Renal pelvis (tissue), 12 donors: ENCODE measurements at places on chromosomes 1 and 21. TPM values are rescaled to one million over a fixed set of nuclear protein-coding genes. Genes with fewer than 3 reads are reported as not detected.

CYP4B1 gene
- 3.9 TPM for polyA plus RNA-seq

GPR37L1 gene
- polyA plus RNA-seq: 0.13 TPM

TMIGD3 gene
- 0.77 TPM for polyA plus RNA-seq

POU3F1 gene
- 1.0 TPM for polyA plus RNA-seq

DNA sequence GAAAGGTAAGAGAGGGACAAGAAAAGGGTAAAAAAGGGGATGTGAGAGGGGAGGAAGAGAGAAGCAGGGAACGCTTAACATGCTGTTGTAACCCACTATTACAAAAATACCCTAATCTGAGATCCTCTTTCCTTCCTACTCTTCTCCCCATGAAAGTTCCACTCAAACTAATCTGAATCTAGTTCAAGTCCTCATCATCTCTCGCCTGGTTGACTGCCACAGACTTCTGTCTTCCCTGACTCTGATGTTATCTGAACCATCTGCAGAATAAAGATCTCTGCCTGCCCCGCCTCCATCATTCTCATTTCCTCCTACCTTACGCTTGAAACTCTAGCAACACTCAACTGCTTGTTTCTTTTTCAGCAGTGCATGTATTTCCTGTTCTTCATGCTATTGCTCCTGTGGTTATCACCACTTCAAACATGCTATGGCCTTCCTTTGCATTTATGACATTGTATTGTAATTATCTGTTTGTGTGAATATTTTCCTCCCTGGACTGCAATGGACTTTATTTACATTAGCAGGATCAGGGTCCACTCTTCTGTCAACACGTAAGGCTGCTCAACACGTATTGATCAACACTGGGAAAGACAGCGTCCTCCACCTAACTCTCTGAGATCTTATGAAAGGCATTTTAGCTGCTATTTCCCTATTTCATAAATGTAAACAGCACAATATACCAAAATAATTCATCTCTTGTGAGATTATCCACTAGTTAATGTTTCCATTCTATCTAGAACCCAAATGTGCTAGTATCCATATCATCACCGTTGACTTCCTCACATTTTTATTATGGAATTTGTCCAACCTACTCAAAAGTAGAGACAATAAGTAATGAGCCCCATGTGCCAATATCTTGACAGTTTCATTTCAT lies 215.5 kb upstream of the USP25 start:
- no peak for DNase-seq

NBPF4 gene
- not detected for polyA plus RNA-seq

DNA sequence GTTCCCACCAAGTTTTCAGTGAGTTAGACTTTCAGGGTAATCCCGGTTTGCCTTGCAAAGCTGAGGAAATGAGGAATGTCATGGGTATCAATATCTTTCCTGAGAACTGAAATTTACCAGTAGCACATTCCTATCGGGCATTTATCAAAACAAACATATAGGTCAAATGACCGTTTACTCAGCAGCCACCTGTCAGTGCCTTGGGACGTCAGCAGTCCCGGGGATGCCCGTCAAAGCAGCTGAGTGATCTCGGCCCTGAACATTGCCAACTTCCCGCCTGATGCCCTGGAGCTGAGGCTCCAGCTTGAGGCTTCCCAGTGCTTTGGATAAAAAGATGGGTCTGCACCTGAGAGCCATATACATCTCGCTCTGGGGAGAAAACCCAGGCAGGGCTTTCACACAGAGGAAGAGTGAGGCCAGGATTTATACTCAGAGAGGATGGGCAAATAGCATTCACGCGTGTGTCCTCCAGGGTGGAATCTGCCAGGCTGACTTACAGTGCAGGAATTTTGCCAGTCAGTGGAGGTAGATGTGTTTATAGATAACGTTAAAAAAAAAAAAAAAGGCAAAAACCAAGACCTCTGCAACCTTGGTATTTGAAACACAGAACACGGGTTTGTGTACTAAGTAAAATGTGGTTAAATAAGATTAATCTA lies 435.7 kb upstream of the VAMP3 start:
- no peak for DNase-seq

DNA sequence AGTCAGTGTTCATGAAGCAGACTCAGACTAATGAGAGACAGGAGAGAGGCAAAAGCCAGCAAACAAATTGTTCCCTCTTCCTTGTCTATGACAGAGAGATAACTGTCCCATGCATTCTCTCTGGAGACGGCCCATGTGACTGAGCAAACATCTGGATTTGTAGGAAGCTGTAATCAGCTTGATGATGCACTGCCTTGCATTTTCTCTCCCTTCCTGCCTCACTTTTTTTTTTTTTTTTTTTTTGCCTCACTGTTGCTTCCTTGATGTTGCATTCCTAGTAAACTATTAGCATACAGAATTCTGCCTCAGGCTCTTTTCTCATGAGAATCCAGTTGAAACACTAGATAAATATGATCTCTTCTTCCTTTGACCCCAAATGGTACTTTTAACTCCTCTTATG lies 134.5 kb downstream of the HHIPL2 start:
- no peak for DNase-seq

C1orf115 gene
- 28.3 TPM for polyA plus RNA-seq

GRCh38 chr1:17068789-17069188 lies 15.0 kb upstream of the SDHB start:
- DNase-seq: no peak

- DNase-seq: no peak
Observed at GRCh38 chr1:102097451-102097850, 100.7 kb upstream of the OLFM3 start.

DNA sequence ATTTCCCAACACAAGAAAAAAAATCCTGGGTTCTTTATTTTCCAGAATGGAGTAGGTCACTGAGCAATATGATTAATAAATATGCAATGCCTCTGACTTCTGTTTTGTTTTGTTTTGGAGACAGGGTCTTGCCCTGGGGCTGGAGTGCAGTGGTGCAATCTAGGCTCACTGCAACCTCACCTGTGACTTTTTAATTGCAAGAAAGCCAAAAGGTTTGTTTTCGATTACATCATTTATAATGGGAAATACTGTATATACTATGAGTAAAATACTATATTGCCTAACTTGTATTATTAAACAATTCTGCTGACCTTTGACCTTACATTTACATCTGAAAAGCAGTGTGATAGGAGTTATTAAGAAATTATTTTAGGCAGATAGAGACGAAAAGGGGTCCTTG lies 11.6 kb upstream of the CD46 start:
- DNase-seq: no peak

DNA sequence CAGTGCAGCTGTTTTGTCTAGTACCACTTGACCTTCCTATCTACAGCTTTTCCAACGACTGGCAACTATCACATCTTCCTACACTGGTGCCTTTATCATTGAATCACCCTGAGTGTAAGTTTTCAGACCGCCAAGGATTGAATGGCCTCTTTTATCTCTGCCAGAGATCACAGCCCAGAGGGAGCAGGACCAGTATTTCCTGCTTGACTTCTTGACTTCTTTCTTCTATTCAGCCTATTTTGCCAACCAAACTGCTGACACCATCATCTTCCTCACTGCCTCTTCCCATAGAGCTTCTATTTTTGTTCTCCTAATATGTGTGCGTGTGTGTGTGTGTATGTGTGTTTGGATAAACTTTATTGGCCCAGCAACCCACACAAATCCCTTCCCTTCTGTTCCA lies 53.8 kb downstream of the SERBP1 start:
- no peak for DNase-seq

HYI gene
- polyA plus RNA-seq: 49.5 TPM

GRCh38 chr1:192266645-192267044 lies 50.1 kb upstream of the RGS21 start:
- DNase-seq: no peak

FCGR3B gene
- 0.25 TPM for polyA plus RNA-seq

LCA5L gene
- polyA plus RNA-seq: 3.5 TPM

DNA sequence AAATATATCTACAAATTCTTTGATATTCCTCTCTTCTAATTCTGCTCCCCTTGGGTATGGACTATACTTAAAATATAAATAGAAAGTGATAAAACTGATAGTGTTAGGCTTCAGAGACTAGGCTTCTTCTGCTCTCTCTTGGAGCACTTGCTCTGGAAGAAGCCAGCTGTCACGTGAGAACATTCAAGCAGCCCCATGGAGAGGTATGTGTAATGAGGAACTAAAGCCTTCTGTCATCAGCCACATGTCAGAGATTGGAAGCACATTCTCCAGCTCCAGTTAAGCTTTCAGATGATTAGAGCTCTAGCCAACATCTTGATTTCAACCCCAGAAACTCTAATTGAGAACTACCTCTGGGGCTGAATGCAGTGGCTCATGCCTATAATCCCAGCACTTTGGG lies 34.3 kb downstream of the XKR8 start:
- DNase-seq: no peak

CDKN2C gene
- polyA plus RNA-seq: 10.1 TPM

C1orf94 gene
- 0.06 TPM for polyA plus RNA-seq

HIVEP3 gene
- 3.7 TPM for polyA plus RNA-seq

H3-3A gene
- polyA plus RNA-seq: 1,184 TPM

OR2T33 gene
- polyA plus RNA-seq: not detected

GRCh38 chr1:32208891-32209328 lies at the start of gene DCDC2B:
Gene DCDC2B (plus strand): TSS chr1:32209089. CDS start chr1:32209094, 5 bp downstream.
- DNase-seq: peak; percentile 44

DNA sequence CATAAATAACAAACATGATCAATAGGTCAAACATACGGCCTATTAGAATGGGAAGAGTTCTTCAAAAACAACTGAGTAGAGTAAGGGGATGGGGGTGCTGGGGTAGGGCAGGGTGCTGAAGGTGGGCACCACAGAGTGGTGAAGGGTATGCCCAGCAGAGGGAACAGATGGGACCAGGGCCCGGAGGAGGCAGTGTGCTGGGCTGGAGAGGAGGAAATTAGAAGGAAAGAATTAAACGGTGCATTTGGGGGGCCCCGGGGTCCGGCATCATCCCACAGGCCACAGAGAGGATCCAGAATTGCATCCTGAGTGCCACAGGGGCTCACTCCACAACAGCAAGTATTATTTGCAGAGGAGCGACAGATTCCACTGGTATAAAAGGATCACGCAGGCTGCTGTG lies 94.5 kb downstream of the GLIS1 start:
- DNase-seq: no peak

GRCh38 chr1:47941609-47942239 lies 55.5 kb downstream of the TRABD2B start:
- no peak for DNase-seq

LCE2B gene
- polyA plus RNA-seq: not detected

- no peak for DNase-seq
Observed at GRCh38 chr1:21725748-21726392, 56.7 kb upstream of the RAP1GAP start.

- DNase-seq: no peak
Observed at GRCh38 chr1:147046189-147046862, 108.2 kb downstream of the NBPF12 start.

DNA sequence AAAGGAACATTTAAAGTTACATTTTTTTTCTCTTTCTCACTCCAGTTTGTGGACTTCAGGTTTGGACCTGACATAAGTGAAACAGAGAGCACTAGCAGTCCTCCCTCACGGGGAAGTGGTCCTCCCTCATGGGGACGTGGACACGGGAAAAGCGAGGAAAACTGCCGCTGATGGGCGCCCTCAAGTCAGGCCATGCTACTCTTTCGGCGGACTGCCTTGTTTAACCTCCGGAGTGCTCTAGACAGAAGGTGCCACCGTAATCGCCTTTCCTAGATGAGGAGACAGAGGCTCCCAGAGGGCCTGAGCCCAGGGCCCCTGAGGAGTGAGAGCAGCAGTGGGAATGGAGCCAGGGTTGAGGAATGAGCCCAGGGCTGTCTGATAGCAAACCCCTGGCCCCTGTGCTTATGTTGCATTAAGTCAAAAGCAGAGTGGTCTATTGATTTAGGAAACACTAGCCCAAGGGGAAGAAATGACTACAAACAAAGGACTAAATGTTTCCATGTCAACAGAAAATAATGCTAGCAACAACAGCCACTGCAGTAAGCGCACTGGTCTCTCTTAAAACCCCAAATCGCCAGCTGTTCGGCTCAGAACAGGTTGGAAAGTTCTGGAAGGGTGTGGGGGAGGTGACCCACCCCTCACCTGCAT lies 84.1 kb downstream of the DMRTB1 start:
- no peak for DNase-seq

DNA sequence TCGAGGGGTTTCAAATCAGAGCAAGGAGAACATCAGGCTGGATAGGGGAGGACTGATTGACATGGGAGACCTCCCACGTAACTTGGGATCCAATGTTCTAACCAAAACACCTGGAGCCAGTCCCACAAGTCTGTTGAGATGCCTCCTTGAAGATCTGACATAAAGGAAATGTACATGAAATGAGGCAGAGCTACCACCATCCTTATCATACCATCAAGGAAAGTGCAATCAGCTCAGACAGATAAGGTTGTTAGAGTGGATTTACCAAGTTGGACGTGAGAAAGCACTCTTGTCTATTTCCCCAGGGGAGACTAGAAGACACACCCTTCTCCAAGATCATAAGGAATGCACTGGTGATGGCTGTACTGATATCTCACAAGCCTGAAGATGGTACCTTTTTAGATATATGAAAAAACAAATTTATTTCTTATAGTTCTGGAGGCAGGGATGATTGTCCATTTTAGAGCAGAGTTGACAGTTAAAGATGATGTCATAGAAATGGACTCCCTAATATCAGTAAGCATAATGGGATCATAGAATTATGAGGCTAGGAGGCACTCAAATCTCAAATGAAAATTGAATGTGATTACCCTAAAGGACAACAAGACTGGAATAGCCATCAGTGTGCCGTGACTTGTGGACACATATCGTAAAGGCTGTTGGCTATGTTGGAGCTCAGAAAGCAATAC lies 129.1 kb upstream of the RAB4A start:
- no peak for DNase-seq

- DNase-seq: no peak
Observed at GRCh38 chr1:161046605-161047228, 940 bp upstream of the USF1 start.

PLA2G2A gene
- 0.23 TPM for polyA plus RNA-seq
